ENCODE measurements at places on chromosomes 2 and 18.

DNA sequence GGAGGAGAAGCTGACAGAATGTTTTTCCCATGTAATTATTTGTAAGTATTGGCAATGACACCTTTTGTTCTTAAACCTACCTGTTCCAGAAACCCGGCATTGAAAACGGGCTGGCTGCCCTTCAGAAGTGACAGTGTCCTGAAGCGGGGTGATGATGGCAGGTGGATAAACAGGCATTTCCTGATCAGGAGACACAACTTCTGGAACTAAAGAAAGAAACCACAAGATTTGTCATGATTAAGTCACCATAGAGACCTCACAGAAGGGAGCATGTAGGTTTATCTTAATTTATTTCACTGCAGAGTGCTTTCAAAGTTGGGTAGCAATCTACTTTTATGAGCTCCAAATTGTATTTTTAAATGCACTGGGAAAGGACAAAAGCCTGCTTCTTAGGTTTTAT is 43.1 kb downstream of the TTN start:
- DNase-seq, result no peak

- DNase-seq, result no peak
Measured at GRCh38 chr2:221527776-221528309, 44.3 kb downstream of the EPHA4 start.

DNA sequence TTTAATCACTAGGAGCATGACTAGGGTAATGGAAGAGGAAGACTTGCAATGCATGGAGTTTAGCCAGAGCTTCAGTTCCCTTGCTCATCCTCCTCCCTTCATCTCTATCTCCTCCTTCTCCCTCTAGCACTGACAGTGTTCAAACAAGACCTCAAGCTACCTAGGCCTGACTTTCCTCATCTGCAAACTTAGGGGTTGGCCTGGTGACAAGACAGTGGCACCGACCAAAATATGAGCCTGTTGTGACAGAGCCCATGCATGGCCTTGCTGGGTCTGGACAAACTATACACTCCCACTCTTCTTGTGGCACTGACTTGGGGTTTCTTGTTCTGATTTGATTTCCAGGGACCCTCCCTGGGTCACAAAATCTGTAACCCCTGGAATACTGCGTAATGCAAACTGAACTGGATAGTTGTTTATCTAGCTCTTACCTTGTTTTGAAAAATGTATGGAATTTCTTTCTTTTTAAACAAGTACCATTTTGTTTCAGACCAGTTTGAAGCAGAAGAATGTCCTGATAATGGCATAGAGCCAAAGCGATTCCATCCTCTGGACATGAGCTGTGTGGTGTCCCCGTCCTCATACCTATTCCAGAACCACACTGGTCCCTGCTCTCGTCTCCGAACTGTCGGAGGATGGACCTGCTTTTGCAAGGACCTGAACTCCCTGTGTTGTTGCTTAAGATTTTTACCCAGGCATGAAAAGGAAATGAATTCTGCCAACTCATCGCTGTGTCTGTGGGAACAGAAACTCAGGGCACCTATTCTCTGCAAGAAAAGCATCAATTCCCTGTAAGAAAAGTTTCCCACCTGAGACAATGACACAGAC is 33.4 kb upstream of the PPP4R1 start:
- DNase-seq, result no peak

- DNase-seq, result no peak
Measured at GRCh38 chr2:10022041-10022421, 21.3 kb upstream of the KLF11 start.

DNA sequence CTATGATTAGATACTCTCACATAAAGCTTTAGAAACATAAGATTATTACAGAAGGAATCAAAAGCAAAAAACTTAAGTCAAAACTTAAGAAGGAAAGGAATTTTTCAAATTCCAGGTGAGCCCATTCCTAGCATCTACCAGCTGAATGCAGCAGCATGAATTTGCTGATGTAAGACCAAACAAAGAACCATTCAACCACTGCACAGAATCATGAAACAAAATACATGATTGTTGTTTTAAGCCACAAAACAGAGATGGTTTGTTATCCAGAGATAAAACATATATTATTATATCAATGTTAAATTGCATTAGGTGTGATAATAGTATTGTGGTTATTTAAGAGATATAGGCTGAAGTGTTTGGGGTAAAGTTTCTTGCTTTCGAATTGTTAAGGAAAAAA is 29.0 kb downstream of the PIGN start:
- DNase-seq, result no peak

DNA sequence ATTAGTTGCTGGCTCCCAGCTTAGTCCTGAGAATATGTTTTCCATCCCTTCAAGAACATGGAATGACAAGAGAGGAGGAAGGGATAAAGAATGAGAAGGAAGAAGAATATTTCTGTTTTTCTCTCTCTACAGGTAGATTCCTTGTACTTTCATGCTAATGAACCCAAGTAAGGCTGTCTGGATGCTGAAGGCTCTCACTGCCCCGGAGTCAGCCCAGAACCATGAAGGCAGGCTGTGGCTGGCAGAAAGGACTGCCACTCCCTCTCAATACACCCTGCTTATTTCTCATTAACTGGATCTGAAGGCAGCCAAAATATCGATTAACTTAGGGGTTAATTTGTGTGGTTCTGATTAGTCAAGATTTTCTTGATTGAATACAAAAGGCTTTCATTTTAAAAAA is 93.1 kb upstream of the NPAS2 start:
- DNase-seq, result no peak

Data from activated CD4-positive, alpha-beta T cell treated with anti-CD3 and anti-CD28 coated beads for 24 hours (primary cell).